Suprapubic skin (tissue), 4 donors: ENCODE measurements at places on chromosomes 7 and 10. TPM values are rescaled to one million over a fixed set of nuclear protein-coding genes. Genes with fewer than 3 reads are reported as not detected.

GRCh38 chr7:95916573-95917297, 144.4 kb downstream of the DYNC1I1 start:
- DNase-seq, result peak; percentile 84

DNA sequence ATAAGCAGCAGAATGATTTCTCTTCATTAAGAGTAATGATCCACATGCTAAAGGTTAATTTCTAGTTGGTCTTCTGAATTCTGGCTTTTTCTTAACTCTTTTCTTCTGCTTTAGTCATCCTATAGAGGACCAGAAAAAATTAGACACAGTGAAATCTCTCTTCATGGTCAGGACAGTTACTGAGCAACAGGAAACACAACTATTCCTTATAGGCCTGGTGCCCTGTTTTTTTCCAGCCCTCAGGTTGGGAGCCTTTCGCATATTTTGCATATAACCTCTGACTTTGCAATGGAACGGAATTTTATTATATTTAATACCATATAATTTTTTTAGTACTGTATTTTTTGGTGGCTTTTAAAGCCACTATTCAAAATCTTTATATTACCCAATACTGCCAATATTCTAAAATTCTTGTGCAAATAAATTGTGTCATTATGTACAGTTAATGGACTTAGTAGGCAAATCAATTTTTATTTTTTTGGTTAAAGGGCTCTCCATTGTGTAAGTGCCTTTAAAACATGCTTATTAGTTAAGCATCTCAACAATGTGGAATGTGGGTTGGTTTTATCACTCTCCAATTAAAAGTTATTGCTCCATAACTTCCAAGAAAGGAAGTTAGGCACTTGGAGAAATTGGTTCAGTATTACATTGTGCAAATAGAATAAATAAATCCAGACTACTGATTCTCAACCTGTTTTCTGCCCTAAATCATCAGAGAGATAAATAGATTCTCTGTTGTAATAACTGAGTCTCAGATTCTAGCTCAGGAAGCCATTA, 22.5 kb downstream of the ARL4A start:
- DNase-seq, result no peak

DNA sequence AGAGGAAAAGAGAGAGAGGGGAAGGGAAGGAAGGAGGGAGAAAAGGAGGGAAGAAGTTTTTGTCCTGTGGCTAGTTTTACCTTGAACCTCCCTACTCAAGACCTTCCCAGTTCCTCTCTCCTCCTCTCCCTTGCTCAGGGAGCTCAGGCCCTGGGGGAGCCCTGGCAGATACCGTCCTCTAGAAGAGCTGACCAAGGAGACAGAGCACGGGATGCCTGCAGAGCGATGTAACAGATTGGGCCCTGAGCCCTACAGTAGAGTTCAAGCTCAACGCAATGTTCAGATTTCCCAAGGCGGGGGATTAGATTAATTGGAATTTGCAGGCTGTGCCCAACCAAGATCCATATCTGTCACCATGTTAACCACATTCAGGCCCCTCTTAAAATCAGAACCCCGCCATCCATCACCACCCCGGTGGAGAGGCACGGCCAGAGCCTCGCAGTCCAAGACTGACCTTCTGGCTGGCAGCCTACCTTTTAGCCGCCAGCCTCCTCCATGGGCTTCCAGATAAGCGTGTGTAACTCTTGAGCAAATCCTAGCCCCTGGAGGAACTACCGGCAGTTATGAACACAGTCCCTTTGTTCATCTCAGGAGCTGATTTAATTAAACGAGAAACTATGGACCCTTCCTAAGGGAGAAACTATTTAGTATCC, 70.6 kb downstream of the KCNMA1 start:
- DNase-seq, result no peak

- DNase-seq, result no peak
These were observed 95.9 kb upstream of the CCDC71L start for GRCh38 chr7:106756884-106757283.

DNA sequence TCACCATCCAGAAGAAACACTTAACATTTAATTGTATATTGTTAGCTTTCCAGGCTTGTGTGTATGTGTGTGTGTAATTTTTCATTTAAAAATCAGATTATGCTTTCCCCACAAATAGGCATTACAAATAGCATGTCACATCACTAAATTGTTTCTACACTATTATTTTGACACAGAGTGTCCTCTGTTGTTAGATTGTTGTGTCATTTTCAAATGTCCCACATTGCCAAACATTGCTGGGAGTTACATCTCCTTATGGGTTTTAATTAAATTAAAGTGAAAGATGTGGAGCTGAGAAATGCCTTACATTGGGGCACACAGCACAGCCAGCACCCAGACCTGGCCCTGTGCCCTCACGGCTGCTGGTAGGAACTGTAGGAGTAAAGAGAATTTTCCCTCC, 295.6 kb downstream of the ZEB1 start:
- no peak for DNase-seq

GRCh38 chr10:11387044-11387443, 224.4 kb downstream of the USP6NL start:
- no peak for DNase-seq

DNA sequence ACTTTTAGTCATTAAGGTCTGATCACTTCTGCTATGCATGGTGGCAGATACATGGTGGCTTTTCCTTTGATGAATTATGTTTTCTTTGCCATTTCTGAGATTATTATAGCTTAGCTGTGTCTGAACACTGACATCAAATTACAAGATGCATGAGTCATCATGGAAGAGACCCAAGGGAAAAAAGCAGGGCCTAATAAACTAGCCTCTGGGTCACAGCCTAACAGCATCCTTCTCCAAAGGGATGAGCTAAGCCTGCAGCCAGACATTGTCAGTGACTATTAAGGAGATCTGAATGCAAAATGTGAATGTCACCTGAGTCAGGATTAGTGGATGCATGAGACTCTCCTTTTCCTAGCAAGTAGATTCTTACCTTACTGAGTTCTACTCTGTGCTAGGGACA, 19.1 kb upstream of the OGDHL start:
- no peak for DNase-seq

GRCh38 chr10:90530521-90530920, 327.3 kb downstream of the HTR7 start:
- no peak for DNase-seq

- DNase-seq, result no peak
These were observed 10.9 kb upstream of the INPP5A start for GRCh38 chr10:132526676-132527075.

DNA sequence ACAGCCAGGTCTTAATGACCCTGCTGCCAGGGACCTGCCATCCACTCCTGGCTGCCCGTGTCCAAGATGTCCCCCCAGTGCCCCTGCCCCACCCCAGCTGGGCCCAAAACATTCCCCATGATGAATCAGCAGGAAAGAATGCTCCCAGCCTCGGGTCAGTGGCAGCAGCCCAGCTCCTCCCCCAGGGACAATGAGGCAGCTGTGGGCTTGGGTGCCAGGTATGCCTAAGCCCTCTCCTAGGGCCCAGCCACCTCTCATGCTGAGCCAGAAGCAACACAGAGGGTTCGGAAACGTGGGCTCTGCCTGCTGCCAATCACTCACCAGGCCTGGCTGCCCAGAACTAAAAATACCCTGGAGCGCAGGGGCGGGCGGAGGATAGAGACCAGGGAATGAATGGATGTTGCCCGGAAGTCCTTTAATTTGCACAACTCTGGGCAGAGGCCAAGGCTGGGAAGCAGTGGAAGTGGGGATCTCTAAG, 1.5 kb upstream of the LOXL4 start:
- DNase-seq, result peak; percentile 89

- no peak for DNase-seq
These were observed 6.0 kb downstream of the LEP start for GRCh38 chr7:128247108-128247507.

DNA sequence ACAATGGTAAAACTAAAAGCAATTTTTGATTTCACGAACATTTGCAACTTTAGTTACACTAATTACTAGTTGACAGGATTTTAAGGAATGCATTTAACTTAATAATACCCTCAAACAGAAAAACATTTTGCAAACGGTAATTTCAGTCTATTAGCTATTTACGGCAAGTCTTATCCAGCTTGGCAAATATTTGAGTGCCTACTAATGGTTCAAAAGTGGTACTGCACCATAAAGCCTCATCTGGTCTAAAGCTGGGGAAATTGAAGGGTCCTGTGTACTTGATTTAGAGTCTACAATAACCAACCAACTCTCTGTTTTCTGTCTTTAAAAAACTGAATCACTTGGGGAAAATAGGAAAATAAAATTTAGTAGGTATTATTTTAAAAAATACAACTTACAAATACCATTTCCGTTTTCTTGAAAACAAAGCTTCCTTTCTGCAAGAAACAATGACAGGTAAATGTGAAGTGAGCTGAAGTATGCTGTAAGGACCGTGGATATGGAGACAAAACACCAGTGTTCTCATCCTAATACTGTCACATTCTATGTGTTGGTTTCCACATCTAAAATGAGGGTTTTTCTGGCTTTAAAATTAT, 142.3 kb downstream of the VPS50 start:
- DNase-seq, result no peak

GRCh38 chr10:132546567-132547420, 9.2 kb downstream of the INPP5A start:
- no peak for DNase-seq

GRCh38 chr10:535952-536351, 153.5 kb downstream of the DIP2C start:
- DNase-seq, result peak; percentile 29

DNA sequence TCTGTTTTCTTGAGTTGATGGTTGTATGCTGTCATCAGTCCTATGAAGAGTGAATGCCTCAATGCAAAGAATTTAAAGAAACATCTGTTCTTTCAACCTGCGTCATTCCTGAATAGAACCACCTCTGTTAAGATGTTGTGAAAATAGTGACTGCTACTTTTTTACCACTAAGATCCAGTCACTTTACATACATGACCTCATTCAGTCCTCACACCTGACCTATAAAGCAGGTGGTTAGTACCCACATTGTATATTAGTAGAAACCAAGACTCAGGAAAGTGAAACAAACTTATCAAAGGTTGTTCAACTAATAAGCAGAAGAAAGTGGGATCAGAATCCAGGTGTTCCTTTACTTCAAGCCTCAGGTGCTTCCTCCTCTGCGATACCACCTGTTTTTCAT, 64.8 kb downstream of the ITGB8 start:
- DNase-seq, result no peak

GRCh38 chr7:120684463-120684862, 173.5 kb downstream of the TSPAN12 start:
- DNase-seq, result no peak

- DNase-seq, result no peak
These were observed 60.9 kb downstream of the MRPL32 start for GRCh38 chr7:42993038-42993437.

DNA sequence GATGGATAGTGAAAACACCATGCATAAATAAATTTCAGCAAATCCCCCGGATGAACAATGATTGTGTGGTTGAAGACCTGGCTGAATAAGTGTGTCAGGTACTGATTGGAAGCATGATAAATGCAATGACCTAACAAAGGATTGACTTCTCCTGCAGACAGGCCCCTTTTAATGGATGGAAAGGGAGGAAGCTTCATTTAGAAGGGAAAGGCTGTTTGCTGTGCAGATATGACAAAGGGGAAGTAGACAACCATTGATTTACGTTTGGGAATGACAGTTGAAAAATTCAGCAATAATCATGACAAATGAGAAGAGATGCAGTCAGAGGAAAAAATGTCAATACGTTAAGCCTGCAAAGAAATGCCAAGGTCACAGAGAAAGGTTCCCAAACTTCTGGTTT, 503.8 kb downstream of the LRMDA start:
- DNase-seq, result no peak

DNA sequence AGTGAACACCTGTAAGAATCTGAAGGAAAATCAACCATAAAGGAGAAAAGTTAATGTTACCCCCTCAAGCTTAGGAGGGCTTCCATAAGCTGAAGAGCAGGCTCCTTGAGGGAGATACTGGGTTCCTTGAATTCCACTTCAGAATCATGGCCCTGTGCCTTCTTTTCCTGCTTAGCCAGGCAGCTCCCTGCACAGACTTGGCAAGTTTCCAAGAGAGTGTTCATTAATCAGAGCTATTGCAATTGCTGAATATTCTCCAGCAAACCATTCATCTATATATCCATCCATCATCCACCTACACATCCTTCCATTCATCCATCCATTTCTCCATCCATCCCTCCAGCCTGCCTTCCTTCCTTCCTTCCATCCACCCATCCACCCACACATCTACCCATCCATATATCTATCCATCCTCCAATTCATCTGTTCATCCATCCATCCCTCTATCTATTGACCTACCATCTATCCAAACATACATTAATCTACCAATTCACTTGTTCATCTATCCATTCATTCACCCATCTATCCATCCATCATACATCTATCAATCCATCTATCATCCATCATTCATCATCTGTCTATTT, 574.4 kb downstream of the PTPRN2 start:
- DNase-seq, result no peak

GRCh38 chr10:59945590-59945989, 39.2 kb upstream of the CCDC6 start:
- DNase-seq, result no peak

DNA sequence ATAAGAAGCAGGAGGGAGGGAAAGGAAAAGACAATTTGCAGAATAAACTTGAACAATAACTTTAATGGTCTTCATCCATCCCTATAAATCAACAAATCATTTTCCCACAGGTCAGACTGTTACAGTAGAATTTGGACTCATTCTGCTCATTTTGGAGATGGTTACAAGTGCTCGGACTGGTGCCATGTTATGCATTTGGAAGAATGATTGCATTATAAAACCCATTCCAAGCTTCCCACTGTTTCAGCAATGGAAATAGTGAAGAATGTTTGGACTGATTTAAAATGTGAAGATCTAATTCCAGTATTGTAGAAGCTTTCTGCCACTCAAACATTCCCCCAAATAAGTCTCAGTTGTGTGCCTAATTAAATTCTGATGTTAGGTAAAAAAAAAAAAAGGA, 99.7 kb upstream of the ZEB1 start:
- no peak for DNase-seq

DNA sequence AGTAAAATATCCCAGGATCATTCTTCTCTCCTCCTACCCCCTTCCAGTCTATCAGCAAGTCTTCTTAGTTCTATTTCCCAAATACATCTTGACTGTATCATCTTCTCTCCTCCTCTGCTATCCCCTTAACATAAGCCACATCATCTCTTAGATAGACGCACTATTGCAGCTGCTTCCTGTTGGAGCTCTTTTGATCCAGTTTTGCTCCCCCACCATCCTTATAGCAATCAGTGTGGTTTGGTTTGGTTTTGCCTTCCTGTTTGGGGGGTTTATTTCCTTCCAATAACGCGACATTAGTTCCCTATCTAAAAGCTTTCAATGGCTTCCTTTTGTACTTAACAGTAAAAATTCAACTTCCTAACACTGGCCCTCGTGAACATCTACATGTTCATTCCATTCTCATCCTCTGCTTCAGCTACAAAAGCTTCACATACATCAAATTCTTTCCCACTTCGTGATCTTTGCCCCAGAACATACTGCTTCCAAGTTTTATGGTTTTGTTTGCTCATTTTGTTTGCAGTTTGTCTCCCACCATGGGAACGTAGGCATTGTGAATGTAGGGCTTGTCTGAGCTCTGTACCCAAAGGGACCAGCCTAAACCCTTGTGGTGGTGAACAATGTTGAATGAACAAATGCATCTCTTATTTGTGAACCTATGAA, 33.7 kb upstream of the PLXDC2 start:
- DNase-seq, result no peak

ASB15 gene
- not detected for total RNA-seq

PLXDC2 gene
- 93.4 TPM for total RNA-seq

PNLIPRP3 gene
- 27.4 TPM for total RNA-seq

IGFBP3 gene
- total RNA-seq, result 236 TPM

BTBD16 gene
- total RNA-seq, result 5.6 TPM

ENTPD7 gene
- 10.1 TPM for total RNA-seq

NKX2-3 gene
- total RNA-seq, result not detected

ERLIN1 gene
- total RNA-seq, result 27.4 TPM

CTBP2 gene
- total RNA-seq, result 45.7 TPM

LRRC17 gene
- 3.9 TPM for total RNA-seq
